ENCODE measurements at places on chromosomes 2 and 18.

- DNase-seq, result no peak
These were observed 6.6 kb upstream of the ASAP2 start for GRCh38 chr2:9199716-9200632.

DNA sequence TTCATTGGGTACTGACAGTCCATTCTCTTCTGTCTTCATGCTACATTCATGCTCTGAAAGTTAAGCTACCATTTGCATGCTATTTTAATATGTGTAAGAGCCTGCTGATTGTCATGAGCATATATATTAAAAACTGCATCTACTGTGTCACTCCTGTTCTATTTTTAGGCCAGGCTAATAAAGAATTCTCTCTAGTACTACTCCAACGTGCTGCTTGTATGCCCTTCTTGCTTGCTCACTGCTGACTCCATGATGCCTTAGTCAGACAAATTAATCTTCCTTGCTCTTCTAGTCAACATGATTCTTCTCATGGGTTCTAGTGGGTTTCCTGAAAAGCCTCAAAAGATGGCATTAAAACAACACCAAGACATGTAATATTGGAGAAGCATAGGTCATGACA lies 1600.1 kb downstream of the DPP10 start:
- DNase-seq, result no peak

DNA sequence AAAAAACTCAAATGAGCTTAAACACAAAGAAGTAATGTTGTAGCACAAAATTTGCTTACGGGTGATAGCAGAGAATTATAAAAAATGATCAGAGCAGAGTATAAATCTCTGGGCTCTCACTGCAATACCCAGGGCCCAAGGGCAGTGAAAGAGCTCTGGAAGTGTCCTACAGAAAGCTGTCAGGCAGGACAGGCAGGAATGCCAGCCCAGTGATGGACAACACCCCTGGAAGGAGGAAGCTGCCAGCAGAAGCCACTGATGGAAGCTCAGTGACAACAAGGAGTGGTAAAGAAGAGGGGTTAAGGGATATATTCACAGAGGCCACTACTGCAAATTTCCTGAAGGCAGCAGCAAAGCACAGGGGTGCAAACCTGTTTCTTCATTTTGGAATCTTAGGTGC lies 214.9 kb downstream of the L3MBTL4 start:
- no peak for DNase-seq

DNA sequence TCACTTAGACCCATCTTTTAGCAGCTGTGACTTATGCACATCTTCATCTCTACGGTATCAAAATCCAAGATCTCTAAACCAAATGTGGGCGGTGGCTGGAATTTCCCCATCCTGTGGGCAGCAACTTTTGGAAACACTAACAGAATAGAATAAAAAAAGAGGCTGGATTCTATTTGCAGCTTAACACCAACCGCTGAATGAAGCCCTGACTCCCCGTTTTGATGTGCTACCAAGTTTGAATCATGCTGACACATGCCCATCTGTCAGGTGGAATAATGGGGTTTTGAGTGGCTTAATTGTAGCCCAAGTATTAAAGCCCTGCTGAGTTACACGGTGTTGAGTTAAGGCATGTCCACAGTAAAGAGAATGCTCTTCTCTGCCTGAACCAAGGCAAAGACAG lies 165.2 kb downstream of the MTCL1 start:
- DNase-seq, result no peak

GRCh38 chr2:59032499-59032898 lies 791.4 kb upstream of the FANCL start:
- no peak for DNase-seq

DNA sequence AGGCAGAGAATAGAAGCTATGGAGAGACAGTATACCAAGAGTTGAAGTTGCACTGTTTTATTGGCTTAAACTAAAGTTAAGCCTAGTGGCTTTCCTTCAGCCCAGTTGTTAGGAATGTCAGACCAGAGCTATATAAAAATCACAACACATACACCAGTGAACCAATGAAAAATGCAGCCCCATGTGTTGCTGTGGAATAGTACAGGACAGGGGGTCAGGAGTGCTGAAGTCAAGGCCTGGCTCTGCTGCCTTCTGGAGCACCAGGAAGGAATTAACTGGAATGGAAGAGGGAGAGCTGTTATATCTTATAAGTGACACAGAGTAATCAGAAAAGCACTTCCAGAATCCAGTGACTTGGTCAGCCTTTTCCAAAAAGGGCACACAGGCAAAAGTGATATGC lies 58.9 kb downstream of the OSR1 start:
- DNase-seq, result no peak

GRCh38 chr2:231373786-231374349 lies 21.6 kb upstream of the B3GNT7 start:
- no peak for DNase-seq

DNA sequence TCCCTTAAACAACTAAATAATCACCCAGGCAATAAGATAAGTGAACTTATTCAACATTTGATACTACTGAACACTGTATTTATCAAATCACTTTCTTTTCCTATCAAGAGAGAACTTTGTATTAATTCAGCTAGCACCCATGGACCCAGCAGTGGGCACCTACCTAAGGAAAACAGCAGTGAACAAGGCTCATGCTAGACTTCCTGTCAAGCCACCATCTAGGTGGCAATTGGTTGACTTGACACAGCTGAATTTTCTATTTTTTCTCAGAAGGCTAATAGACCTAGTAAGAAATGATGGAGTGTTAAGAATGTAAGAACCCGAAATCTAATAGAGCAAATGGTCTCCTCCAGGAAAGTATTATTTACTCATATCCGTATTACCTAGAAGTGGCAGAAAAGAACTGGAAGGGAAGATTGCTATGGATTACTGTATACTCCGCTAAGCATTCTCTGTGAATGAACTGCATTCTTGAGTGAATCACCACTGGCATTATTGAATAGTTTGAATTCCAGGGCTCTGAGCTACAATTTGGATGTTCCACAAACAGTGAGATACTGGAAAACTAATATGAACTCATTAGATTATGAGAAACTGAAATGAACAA lies 988.2 kb upstream of the CDH2 start:
- DNase-seq, result no peak

GRCh38 chr18:48955830-48956261 lies 5.1 kb upstream of the SMAD7 start:
- no peak for DNase-seq

DNA sequence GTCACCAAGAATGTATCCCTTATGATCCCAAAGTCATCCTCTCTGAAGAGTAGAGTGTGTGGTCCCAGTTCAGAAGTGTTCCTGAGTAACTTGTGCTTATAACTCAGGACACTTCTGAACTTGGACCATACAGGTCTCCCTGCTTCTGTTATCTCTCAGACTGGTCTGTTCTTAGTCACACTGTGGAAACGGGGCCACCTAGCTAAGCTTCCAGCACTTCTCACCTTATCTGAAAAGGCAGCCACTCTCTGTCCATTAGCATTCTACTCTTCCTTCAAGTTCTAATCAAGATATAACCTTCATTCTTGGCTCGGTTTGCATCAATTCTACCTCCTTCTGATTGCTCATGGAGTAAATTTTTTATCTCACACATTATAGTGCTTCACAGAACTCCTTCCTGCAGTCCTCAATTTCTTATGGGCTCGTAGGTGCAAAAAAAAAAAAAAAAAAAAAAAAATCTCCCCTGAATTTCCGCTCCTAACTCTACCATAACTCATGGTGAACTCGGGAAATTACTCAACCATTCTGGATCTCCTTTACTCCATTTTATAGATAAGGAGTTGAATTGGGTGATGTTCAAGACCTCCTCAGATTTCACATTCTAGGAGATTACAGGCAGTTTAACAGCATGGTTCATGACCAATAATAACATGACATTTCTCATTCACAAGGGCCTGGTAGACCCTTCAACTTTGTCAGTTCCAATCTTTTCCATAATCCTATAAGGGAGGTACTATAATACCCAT lies 108.4 kb downstream of the TACR1 start:
- no peak for DNase-seq

DNA sequence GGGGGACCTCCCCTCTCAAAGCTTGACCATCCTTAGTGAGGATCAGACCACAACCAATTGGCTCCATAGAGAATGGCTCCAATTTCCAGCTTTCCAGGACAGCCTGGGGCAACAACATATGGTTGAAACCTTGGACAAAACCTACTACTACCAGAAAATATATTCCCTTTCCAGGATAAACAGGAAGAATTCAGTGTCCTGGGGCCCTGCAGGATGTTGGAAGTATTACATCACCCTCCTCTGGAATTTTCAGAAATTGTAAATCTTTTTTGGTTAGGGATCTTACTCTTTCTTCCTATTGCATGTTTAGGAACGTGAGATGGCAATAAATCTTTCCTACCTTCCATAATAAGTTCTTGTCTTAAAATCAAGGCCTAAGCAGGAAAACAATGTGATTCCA lies 158.9 kb upstream of the MEIS1 start:
- no peak for DNase-seq

GRCh38 chr2:48174503-48174902 lies 268.2 kb upstream of the FBXO11 start:
- DNase-seq, result no peak

DNA sequence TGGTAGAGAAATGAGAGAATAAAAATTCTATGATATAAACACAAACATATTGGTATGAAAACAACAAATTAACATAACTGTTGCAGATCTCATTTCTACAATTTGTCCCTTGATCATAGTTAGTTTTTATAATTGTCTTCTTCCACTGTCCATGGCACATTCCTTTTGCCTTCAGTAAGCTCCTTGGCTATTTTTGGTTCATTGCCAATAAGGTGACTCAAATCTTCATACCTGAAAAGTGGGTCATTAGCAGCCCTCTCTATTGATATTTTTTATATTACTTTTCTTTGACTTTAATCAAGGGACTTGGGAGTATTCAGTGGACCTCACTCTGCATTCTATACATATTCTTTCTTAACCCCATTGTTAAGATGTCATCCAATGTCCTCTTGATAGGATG lies 552.9 kb downstream of the TDRD15 start:
- DNase-seq, result no peak

DNA sequence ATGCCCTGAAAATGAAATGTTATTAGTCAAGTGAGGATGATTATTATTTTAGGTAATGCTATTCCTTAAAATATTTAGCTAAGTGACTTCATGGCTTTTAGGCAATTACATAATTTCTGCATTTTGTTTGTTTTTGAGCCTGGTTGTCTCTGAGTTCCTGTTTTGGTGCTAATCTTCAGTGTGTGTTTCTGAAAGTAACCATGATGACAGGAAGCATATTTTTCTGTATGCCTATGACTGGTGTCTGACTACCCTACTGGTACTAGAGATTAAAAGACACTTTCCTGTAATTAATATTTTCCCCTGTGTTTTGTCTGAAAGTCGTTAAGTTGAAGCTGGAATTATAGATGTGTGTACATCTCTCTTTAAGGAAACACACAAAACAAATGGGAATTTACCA lies 295.0 kb upstream of the SPRED2 start:
- no peak for DNase-seq

DNA sequence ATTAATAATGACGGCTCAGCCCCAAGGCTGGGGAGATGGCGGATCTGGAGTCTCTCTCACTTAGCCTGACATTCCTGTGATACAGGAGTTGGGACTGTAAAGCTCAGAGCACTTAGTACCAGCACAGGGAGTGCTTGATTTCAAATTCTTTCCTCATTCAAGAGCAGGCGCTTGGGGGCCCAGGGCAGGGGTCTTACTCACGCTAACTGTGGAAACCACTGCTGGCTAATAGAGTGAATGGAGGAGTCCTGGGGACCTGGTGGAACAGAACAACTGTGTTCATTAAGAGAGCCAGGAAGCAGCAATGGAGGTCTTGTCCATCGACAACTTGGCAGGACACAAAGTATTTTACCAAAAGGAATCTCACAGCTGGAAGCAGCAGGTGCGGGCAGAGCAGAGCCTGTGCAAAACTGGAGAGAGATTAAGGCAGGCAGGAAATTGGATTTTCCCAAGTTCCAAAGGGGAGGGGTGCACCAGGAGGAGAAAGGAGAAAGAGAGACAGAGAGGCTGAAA lies 358.9 kb downstream of the TNS1 start:
- DNase-seq, result no peak

GRCh38 chr18:58860747-58861231 lies 3.9 kb upstream of the ZNF532 start:
- no peak for DNase-seq

- no peak for DNase-seq
These were observed 15.9 kb downstream of the CCDC93 start for GRCh38 chr2:117997872-117998454.

GRCh38 chr2:184270660-184271059 lies 327.7 kb upstream of the ZNF804A start:
- DNase-seq, result no peak

- no peak for DNase-seq
These were observed 30.5 kb downstream of the PDK1 start for GRCh38 chr2:172586245-172586891.

GRCh38 chr2:67974559-67975430 lies 88.0 kb downstream of the C1D start:
- no peak for DNase-seq

GRCh38 chr2:71962911-71963694 lies 184.6 kb downstream of the CYP26B1 start:
- DNase-seq, result no peak

- DNase-seq, result no peak
These were observed 28.3 kb upstream of the KLF7 start for GRCh38 chr2:207194028-207194427.

- no peak for DNase-seq
These were observed 313.4 kb downstream of the PRKCE start for GRCh38 chr2:45964906-45965305.

- no peak for DNase-seq
These were observed 19.0 kb downstream of the UBE2E3 start for GRCh38 chr2:180999274-180999964.

DNA sequence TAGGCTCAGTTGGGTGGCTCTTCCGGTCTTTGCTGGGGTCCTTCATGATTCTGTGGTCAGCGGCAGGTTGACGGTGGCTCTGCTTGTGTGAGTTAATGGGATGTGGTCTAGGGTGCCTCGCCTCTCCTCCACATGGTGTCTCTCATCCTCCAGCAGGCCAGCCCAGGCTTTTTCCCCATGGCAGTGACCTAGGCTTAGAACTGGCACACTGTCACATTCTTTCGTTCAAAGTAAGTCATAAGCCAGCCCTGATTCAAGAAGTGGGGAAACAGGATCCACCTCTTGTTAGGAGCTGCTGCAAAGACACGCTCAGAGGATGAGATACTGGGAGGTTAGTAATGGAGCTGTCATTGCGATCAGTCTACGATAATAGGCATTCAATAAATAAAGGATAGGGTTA lies 46.0 kb upstream of the CTIF start:
- no peak for DNase-seq

- no peak for DNase-seq
These were observed 134.0 kb upstream of the SERTAD2 start for GRCh38 chr2:64787698-64788097.

GRCh38 chr18:11237484-11237883 lies 88.1 kb upstream of the PIEZO2 start:
- no peak for DNase-seq

DNA sequence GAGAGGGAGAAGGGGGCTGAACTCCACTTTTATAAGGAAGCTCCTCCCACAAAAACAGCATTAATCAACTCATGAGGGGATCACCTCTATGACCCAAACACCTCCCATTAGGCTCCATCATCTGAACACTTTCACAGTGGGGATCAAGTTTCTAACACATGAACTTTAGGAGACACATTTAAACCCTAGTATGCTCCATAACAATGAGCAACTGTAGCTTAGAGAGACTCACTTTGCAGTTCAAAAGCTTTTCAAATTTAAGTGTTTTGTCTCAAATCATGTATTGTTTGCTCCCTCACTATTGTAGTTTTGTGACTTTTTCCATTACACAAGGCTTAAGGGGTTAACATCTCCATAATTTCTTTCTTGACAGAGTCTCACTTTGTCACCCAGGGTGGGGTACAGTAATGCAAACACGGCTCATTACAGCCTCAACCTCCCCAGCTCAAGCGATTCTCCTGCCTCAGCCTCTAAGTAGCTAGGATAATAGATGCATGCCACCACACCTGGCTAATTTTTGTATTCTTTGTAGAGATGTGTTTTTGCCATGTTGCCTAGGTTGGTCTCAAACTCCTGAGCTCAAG lies 352.7 kb upstream of the CDH20 start:
- DNase-seq, result no peak

All from stimulated activated CD4-positive, alpha-beta T cell treated with anti-CD3 and anti-CD28 coated beads, Interleukin-1b, Interleukin-23, amount 100 ng/mL, for 1 hour (primary cell).